ENCODE measurements at places on chromosomes 11 and 22.

- DNase-seq, result no peak
Observed at GRCh38 chr11:18791969-18792628, 501 bp upstream of the PTPN5 start.

DNA sequence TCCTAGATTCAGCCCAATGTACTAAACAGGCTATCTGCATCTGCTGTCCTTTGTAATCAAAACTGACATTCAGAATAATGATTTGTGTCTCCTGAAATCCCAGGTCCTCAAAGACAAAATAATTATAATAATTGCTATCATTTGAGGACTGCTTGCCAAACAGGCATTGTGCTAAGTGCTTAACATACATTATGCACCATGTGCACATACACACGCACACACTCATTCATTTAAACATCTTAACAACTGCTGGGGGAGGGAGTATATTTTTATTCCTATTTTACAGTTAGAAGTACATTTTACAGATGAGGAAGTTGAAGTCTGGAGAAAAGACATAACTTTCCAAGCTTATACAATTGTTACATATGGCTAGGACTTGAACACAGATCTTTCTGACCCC, 308.0 kb upstream of the ZC3H12C start:
- no peak for DNase-seq

- DNase-seq, result peak; percentile 92
Observed at GRCh38 chr22:25161916-25162530, 37.6 kb upstream of the CRYBB3 start.

DNA sequence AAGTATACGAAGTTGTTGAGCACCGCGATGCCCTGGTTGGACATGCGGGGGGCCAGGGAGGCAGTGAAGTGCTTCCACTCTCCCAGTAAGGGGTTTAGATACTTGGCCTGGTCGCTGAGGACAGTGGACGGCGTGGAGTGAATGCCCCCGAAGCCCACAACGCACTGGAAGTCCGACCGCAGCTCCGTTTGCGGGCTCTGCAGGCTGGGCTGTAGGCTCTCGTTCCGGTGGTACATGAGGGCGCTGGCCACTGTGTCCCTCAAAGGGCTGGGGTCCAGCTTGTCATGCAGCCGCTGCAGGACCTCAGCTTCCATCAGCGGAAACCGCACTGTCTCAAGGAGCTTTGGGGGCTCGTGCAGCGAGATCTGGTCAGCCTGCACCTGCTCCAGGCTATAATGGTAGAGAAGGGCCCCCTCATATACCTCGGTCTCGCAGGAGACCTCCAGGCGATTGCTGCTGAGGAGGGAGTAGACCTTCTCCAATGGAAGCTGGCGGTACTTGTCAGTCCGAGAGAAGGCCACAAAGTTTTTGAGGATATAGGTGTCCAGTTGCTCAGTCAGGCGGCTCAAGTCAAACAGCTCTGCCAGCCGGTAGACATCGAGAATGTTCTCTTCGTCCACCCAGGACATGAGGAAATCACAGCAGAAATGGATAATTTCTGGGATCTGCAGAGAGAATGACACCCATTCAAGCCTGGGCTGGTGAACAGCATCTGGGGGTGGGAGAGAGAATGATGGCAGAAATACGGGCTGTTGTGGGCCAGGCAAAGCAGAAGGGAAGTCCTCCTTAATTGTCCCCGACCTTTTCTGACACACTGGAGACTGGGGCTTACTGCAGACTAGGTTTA, 27.5 kb upstream of the SCARF2 start:
- no peak for DNase-seq

DNA sequence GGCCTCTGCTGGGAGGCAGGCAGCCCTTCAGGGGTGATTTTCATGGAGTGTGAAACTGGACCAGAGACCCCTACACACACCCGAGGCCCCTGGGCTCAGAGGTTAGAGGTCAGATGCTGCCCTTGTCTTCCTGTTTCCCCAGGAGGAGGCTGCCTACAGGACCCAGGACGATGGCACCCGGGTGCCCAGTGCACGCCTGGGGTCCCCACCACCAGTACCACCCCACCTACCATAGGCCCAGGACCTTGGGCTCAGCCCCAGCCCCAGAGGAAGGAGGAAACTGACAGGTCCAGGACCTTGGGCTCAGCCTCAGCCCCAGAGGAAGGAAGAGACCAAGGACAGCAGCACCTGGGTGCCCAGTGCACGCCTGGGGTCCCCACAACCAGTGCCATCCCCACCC, 79.2 kb downstream of the BRD1 start:
- no peak for DNase-seq

- no peak for DNase-seq
Observed at GRCh38 chr11:58000699-58001098, 23.0 kb upstream of the OR9Q1 start.

DNA sequence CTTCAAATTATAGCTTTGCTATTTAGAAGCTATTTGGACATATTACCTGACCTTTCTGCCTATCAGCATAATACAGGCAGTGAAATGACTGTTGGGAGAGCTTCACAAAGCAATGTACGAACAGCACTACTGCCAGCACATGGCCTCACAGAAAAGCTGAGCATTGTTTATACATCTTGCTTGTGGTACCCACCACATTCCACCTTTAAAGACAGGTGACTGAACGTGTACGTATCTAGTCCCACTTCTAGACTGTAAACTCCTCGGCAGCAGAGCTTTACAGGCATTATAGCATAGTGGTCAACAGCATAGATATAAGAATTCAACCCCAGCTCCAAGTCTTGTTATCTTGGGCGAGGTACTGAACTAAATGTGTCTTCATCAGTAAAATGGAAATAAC, 1.6 kb downstream of the JOSD1 start:
- DNase-seq, result no peak

- DNase-seq, result no peak
Observed at GRCh38 chr11:12290477-12290922, 86.9 kb upstream of the PARVA start.

DNA sequence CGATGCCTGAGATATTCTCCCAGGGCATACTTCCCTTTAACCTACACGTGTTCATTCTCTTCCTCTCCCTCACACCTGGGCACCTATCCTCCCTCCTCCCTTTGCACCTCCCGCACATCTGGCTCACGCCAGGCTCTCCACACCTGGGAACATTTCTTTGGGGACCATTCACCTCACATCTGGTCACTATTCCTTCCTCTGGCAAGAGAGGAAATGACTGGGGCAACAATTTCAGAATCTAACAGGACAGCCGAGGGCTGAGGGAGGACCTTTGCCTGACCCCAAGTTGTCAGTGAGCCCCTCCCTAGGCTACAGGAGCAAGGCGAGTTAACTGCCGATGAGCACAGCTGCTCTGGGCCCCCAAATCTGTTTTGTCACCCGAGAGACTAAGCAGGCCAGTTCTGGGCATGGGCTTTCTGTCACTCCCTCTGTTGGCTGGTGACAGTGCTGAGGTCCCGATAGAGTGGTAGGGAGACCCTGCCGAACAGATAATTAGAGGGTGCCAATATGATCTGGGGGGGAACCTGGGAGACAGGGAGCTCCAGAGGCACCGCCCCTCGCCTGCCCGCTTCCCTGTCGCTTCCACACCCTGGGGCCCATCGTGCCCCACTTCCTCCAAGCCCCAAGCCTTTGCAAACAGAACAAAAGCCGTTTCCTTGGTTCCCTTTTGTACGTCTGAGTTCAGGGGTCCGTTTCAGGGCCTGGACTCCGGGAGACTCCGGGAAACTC, 45.6 kb downstream of the EIF3F start:
- no peak for DNase-seq

DNA sequence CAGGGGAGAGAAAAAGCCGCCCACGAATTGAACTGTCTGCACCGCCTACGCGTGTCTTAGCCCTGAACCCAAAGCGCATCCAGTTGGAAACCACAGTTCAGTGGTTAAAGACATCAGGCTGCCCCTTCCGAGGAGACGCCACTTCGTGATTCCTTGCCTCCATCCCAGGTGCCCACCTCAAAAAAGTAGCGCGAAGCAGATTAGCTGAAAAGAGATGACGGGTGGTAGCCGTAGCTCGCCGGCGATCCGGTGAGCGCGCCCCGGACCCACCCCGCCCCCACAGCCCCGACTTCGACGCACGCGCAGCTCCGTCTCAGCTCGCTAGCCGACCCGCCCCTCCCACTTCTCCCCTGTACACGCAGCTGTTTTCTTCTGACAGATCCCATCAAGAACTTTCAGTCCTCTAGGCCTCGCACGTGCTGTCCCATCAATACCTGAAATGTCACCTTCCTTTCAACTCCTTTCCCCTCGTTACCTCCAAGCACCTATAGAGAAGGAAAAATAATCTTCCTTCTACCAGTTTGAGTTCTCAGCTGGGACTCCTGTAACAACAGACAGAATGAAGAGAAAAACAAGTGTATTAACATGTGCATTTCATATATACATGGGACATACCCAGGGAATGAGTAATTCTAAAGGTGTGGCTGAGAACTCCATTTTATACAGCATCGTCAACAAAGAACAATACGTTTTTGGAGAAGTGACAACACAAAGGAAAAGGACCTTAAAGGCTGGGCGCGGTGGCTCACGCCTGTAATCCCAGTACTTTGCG, 49.5 kb downstream of the OR4D9 start:
- DNase-seq, result peak; percentile 88

DNA sequence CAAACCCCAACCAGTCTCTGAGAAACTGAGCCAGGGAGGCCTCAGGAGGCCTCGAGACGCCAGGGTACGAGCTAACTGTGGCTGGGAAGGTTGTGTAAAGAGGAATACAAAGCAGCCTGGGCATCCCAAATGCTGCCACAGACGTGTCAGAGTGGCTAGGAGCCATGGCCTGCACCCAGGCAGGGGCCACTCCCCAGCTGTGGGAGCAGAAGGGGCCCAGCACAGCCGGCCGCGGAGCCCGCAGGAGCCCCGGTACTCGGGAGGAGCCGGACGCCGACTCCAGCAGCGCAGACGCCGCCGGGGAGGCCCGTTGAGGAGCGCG, 349.8 kb upstream of the B3GAT1 start:
- DNase-seq, result no peak

DNA sequence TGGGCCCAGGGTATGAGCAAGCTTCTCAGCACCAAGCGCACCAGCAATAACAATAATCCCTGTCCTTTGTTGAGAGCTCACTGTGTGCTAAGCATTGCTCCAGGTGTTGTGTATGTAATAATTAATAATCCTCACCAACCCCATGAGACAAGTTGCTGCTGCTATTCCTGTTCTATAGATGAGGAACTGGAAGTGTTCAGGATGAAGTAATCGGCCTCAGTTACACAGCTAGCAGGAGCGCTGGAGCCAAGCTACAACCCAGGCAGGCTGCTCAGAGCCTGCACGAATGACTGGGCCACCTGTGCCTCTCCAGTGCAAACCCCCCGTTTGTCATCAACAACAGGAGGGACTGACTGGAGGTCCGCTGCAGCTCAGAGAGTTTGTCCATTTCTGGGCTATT, 35.2 kb upstream of the CECR2 start:
- DNase-seq, result no peak

DNA sequence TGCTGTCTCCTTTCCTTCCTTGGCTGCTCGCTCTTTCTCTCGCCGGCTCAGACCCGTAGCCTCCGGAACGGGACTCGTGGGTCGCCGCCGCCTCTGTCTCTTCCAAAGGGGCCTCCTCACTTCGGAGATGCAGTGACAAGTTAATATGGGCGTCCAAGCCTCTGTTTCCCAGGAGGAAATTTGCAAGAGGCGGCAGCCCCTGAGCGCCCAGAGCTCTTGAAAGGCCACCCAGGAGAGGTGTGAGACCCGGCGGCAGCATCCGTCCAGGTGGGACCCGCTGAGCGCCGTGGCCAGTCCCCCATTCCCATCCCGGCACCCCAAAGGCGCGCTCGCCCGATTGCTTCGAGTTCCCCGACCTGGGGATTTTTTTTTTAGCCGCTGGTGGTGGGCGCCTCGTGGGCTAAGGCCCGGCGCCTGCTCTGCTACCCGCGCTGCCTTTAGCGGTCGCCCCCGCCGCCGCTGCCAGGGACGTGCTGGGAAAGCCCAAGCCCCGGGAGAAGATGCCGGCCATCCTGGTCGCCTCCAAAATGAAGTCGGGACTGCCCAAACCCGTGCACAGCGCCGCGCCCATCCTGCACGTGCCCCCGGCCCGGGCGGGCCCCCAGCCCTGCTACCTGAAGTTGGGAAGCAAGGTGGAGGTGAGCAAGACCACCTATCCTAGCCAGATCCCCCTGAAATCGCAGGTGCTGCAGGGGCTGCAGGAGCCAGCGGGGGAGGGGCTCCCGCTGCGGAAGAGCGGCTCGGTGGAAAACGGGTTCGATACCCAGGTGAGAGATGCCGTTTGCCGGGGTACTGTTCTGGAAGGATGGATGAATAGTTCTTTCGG, 772 bp downstream of the NAV2 start:
- DNase-seq, result no peak

DNA sequence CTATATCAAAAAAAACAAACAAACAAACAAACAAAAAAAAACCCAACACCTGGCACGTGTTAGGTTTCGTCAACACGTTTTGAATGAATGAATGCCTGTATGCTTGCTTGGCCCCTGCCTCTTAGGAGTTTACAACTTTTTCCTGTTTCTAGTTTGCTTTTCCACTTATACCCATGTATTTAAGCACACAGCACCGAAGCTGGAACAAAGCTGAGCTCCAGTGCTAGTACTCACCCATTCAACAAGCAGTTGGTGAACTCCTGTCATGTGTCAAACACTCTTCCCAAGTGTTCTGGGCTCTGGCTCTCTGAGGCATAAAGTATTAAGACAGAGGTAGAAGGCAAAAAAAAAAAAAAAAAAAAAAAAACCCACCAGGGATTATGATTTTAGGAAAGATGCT, 599.3 kb downstream of the BUD13 start:
- DNase-seq, result no peak

DNA sequence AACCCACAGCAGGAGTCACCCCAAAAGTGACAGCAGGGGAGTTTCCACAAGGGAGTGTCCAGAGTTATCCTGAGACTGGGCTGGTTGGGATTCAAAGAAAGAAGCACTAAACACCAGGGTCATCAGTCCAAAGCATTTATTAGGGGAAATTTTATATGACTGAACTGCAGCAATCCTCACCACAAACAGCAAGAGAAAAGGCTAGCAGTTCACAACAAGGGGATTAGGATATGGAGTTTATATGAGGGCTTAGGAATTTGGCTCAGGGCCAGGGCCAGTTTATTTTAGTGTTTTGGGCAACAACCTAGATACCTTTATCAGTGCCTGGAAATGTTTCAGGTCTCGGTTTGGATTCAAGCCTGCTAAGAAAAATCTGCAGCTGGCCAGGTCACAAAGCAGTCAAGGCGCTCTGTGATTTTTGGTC, 4.6 kb upstream of the TMEM126A start:
- no peak for DNase-seq

GRCh38 chr22:39238101-39238466, 6.7 kb downstream of the PDGFB start:
- DNase-seq, result no peak

DNA sequence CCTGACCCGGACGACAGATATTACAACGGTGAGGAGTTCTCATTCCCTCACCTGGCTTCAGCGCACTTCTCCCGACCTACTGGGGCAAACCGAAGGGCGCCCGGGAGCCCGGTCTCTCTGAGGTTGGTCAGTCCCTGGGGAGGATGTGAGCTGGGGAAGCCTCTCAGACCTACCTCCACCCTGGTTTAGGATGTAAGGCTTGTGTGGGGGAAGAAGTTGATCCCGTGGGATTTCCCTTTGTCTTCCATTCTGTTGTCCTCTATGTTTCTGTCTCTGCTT, 12.3 kb downstream of the ROBO3 start:
- no peak for DNase-seq

GRCh38 chr22:33326540-33327295, 268.5 kb upstream of the SYN3 start:
- no peak for DNase-seq

Data from gastrocnemius medialis (tissue), 4 donors.